IPS DF 19.7 (cell line): ENCODE measurements at places on chromosomes 6 and 20.
A peak's percentile ranks its signal among the peaks of the same experiment; 100 is the strongest.

DNA sequence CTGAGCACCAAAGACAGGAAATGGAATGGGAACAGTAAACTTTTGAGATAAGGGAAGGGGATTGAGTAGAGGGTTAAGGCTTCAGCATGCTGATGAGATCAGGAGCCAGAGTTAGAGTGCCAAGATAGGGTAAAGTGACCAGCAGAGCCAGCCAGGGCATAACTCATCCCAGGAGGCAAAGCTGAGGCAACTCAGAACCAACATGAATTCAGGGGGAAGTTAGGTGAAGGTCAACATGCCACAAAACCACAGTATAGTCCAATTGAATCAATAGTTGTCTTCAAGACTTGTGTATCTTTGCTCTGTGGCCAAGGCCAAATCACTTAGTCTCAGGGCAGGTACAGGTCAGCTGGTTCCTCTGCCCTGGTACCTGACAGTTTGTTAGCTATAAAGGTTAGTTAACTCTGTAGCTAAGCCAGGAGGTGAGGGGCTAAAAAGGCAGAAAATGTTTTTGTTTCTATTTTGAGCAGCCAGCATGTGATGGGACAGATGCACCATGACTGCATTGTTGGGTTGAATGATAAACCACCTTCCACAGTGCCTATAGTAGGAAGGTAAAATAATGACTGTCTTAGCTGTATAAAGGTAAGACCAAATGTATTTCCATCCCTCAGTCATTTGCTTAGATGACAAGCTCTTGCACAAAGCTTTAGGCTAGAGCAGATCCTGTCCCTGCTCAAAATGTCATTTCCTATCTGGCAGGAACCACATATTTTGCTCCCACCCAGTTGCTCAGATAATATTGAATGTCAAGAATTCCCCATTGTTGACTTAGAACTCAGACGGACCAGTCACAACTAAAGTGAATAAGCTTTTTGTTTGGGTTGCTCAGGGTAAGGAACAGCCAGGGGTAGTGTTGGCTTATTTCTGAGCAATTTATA lies 15.8 kb downstream of the RNF8 start:
- DNase-seq: no peak

GRCh38 chr6:156791320-156791850 lies 14.2 kb downstream of the ARID1B start:
- DNase-seq: peak; percentile 35

- DNase-seq: no peak
These were observed 87.4 kb upstream of the TMEM181 start for GRCh38 chr6:158472447-158472846.

DNA sequence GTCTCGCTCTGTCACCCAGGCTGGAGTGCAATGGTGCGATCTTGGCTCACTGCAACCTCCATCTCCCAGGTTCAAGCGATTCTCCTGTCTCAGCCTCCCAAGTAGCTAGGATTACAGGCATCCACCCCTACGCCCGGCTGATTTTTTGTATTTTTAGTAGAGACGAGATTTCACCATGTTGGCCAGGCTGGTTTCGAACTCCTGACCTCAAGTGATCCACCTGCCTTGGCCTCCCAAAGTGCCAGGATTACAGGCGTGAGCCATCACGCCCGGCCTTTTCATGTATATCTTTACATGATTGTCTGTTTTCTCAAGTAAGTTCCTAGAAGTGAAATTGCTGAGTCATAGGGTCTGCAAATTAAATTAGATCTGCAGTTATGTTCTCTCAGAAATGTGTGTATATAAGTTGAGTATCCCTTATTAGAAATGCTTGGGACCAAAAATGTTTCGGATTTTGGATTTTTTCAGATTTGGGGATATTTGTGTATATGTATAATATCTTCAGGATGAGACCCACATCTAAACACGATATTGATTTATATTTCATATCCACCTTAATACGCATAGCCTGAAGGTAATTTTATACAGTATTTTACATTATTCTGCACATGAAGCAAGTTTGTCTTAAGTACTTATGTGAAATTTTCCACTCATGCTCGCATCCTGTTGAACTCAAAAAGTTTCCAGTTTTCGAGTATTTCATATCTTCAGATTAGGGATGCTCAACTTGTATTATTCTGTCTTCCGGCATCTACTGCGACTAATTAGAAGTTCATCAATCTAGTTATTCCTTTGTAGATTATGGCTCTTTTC lies 40.4 kb downstream of the TAB2 start:
- DNase-seq: no peak
